CMK (cell line): ENCODE measurements at places on chromosomes 16 and 17.

DNA sequence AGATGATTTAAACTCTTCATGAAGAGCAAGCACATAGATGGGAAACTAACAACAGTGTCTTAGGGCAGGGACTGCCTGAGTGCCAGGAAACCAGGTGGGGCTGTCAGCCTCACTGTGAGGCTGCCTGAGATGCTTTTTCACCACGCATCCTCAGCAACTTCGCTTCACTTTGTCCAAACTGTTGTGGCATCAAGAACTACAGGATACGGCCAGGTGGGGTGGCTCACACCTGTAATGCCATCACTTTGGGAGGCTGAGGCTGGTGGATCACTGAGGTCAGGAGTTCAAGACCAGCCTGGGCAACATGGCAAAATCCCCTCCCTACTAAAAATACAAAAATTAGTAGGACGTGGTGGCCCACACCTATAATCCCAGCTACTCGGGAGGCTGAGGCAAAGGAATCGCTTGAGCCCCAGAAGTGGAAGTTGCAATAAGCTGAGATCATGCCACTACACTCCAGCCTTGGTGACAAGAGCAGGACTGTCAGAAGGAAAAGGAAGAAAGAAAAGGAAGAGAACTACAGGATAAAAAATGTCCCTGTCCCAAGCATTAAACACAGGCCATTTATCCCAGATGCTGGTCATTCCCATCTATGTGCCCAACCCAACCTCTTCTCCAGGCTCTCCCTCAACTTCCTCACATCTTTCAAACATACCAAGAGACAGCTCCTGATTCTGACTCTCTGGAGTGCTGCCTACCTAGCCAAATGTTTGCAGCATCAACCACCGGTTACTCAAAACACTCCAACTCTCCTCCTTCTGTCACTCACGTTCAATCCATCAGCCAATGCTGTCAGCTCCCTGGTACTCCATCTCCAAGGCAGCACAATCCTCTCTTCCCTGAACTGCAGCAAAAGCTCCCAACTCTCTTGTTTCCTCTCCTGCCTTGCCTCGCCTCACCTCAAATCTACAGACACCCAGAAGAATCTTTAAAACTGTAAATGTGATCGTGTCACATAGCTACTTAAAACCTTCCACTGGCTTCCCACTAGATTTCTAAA is 1.6 kb downstream of the EIF4A3 start:
- no peak for DNase-seq

- no peak for DNase-seq
Measured at GRCh38 chr16:74700116-74700437, 585 bp downstream of the MLKL start.

GRCh38 chr16:51854401-51854951 is 692.5 kb downstream of the TOX3 start:
- no peak for DNase-seq

- DNase-seq, result no peak
Measured at GRCh38 chr17:80859002-80859941, 132.4 kb upstream of the CHMP6 start.

- DNase-seq, result no peak
Measured at GRCh38 chr16:87534030-87534653, 41.3 kb upstream of the ZCCHC14 start.

DNA sequence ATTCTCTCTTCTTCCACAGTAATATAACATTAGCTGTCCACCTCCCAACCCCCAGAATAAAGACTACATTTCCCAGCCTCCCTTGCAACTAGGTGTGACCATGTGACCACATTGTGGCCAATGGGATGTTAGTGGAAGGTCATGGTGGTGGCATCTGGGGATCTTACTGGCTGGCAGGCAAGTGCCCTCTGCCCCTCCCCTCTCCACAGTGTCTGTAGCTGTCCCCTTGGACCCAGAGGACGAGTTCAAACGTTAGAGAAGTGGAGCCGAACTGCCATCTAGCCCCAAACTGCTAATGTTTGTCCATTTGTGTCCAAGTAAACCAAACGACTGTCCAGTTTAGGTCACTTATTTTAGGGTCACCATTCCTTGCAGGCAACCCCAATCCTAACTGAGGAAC is 26.6 kb upstream of the KCNG4 start:
- DNase-seq, result peak; percentile 64

GRCh38 chr17:18006495-18007239 is 32.3 kb downstream of the ATPAF2 start:
- no peak for DNase-seq

GRCh38 chr17:36696805-36697204 is 95.4 kb downstream of the MRM1 start:
- DNase-seq, result no peak
